M059J (cell line): ENCODE measurements at places on chromosomes 11 and 22. TPM values are rescaled to one million over a fixed set of nuclear protein-coding genes. Genes with fewer than 3 reads are reported as not detected.

GRCh38 chr11:12274056-12274455, 103.3 kb upstream of the PARVA start:
- peak; percentile 25 for DNase-seq

- no peak for DNase-seq
Measured at GRCh38 chr11:68813773-68814172, 27.9 kb downstream of the CPT1A start.

DNA sequence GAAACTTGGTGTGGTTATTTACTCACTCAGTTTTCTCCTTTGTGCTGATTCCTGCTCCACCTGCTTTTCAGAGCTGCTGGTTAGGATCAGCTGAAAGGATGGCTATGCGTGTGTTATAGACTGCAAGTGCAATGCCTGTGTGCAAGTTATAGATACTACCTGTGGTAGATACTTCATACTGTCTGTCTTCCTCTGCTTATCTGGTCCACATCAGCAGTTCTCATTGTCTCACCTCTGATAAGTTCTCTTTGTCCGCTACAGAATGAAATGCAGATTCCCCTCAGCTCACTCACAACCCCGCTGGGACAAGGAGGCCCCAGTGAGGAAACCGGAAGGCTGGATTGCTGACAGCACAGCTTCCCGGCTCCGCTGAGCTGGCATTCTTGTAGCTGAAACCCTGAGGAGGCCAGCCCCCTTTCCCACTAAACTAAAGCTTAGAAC, 37.5 kb upstream of the LYVE1 start:
- DNase-seq: no peak

GRCh38 chr22:50019316-50019715, 6.8 kb upstream of the IL17REL start:
- DNase-seq: no peak

DNA sequence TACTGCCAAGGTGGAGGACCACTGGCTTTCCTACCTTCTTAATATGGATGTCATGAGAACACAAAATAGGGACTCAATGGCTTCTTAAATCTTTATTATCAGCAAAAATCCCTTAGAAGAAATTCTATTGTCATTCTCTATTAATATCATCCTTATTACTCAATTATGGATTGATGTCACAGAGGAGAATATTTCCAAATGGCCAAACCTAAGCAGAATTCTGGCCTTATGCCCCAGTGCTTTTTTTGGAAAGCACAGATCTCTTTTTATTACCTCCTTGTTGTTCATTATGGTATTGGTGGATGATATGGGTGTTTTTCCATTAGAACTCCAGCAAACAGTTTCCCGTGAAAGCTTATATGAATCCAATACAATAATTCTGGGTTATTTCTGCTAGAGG, 9.9 kb downstream of the CRTAM start:
- DNase-seq: no peak

- no peak for DNase-seq
Measured at GRCh38 chr22:27629908-27630673, 171.5 kb downstream of the MN1 start.

DNA sequence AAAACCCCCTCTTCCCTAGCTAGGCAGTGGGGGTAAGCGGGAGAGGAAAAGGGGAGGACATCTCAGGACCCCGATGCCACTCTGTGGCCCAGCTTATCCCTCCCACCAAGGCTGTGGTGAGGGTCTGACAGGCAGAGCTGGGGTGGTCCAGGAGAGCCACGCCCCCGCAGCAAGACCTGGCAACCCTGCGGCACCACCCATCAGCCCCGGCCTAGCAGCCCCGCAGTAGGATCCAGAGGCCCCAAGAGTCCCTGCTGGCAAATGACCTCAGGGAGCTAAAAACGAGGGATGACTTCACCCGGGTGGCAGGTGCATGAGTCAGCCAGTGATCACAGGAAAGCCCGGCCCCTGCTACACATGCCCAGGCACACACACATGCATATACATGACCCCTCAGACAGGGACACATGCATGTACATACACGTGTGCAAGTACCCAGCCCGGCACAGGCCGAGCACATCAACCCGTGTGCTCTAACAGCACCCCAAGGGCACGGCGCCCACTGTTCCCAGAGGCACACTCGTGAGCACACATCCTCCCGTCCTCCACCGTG, 32.3 kb downstream of the ARVCF start:
- peak; percentile 77 for DNase-seq

DNA sequence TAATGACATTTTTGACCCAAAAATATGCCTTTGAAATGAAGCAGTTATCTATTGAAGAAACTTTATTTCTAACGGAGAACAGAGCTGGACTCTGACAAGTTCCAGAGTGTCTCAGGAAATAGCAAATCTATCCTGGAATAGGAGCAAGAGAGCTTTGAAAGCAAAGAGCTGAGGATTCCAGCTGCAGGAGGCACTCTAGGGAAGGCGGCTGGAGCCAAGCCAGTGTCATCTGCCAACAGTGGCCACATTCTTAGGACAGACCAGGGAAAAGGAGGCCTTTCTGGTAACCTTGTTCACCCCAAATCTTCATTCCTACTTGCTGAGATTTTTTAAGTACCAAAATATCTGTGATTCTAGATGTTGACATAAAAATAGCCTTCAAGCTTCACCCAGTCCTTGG, 493.5 kb upstream of the B3GAT1 start:
- DNase-seq: no peak

DNA sequence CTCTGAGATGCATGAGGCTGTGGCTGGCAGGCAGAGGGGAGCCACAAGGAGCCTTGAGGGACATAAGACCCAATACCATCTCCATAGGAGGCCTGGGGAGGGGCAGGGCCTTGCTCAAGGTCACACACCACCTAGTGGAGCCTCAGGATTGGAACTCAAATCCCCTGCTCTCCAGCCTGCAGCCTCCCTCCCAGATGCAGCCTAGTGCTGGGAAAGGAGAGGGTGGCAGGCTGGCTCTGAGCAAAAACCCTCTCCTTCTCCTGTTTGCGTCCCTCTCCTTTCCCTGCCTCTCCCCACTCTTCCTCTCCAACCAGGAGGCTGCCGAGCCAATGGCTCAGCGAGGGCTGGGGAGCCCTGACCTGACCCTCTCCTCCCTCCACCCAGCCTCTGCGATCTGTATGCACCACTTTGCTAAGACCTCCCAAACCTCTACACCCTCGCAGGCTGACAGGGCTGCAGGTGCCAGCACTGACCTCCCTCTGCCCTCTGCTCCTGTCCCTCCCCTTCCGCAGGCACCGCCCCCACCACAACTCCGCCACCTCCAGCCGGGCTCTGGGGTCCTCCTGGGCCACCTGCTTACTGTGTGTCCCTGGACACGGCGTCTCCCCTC, 14.7 kb downstream of the IGLL1 start:
- DNase-seq: peak; percentile 7

DNA sequence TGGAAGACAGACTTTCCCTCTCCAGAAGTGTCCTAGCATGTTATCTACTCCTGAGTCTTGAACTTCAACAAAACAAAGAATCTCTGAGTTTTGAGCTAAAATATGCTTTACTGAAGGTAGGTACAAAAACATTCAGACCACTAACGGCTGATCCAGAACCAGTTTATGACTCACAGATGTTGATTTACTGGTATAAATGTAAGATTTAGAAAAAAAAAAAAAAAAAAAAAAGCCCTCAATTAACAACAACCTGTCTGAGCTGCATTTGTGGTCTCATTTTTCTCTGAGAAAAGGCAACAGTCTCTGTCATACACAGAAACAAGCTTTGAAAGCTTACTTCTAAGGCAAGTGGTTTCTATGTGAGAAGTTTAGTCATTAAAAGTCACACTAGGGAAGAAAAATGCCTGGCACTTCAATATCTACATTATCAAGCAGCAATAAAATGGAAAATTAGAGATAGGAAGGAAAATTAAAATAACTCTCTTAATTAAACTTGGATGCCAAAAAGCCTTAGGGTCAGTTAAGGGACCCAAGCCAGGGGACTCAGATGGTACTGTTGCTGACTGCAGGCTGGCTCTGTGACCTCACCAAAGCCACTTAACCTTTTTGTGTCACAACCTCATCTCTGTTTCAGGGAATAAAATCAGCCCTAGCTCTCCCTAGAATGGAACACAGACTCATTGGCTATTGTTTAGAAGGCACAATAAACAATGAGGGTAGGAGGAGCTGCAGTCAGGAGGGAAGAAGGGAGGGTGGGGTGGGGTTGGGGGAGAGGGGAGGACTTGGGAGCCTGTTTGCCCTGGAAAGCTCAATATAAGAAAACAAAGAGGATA, 61.7 kb downstream of the ETS1 start:
- DNase-seq: peak; percentile 89

GRCh38 chr11:8652140-8652539, 30.3 kb downstream of the TRIM66 start:
- DNase-seq: peak; percentile 96

DNA sequence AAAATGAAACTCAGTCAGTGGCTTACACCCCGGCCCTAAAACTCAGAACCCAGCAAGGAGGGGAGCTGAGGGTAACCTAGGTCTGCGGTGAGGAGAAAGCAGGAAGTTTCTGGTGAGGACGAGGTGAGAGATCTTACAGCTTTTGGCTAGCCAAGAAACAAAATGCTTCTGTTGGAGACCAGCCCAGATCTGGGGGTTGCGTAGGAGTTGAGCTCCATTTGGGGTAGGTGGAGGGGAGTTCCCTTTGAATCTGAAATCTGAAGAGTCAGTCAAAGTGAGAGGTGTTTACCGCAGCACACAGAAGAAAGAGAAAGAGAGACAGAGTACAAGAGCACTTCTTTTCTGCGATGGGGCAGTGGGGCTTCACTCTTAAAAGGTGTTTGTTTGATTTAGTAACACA, 29.6 kb downstream of the EHF start:
- DNase-seq: no peak

DNA sequence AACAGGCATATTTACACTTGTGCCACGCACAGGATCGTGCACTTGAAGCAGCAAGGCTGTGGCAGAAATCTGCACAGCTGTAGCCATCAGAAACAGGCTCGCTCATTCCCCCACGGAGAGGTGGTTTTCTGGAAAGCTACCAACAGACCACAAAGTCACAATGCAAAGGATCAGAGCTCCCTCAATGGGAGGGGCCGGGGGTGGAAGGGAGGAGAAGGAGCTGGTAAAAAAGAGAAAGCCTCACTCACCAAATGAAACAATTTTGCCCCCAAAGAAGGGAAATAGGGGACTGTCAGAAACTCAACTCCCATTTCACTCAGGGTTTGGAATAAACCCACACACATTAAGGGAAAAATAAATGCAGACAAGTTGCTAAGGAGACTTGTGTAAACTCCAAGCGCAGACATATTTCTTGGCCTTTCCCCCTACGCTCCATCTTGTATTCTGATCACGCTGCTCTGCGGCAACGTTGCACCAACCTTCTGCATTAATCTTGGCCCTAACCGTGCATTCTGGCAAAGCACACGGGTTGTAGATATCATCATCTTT, 43.2 kb upstream of the BLID start:
- peak; percentile 92 for DNase-seq

DNA sequence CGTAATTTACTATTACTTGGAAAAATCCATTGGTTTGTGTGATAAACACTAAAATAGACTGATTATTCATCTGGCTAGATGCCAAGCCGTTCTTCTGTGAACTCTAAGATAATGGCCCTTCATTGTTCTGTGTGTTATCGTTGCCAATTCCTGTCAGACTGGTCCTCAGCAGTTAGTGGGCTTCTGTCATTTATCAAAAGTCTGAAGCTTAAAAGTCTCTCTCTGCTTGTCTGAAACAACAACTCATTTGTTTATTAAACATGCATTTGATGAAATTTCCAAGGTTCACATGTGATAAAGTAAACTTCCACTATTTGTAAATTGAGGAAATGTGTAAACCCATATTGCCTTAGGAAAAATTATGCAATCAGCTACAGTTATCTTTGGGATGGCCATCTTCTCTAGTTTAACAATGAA, 21.1 kb upstream of the RDX start:
- peak; percentile 73 for DNase-seq

DNA sequence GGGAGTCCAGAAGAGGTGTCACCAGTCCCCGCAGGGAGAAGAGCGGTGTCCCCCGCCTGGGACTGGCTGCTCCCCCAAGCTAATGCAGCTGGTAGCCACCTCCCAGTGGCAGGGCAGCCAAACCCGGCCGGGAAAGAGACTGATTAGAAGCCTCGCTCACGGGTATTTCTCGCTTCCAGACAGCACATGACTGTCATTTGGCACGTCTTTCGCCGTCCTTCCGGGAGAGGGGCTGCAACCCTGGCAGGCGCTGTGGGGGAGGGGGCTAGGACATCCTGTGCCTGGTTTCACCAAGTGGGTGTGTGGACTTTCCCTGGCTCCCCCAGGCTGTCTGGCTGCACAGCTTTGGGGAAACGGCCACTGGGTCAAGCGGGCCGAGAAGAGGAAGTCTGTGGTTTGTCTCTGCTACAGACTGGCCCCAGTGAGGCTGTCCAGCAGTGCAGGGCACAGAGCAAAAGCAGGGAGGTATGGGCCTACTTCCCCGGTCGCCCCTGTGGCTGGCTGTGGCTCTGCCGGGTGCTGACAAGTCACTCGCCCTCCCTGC, 3.8 kb downstream of the CD81 start:
- no peak for DNase-seq

- DNase-seq: peak; percentile 63
Measured at GRCh38 chr11:35615921-35616900, 2.0 kb upstream of the FJX1 start.

DNA sequence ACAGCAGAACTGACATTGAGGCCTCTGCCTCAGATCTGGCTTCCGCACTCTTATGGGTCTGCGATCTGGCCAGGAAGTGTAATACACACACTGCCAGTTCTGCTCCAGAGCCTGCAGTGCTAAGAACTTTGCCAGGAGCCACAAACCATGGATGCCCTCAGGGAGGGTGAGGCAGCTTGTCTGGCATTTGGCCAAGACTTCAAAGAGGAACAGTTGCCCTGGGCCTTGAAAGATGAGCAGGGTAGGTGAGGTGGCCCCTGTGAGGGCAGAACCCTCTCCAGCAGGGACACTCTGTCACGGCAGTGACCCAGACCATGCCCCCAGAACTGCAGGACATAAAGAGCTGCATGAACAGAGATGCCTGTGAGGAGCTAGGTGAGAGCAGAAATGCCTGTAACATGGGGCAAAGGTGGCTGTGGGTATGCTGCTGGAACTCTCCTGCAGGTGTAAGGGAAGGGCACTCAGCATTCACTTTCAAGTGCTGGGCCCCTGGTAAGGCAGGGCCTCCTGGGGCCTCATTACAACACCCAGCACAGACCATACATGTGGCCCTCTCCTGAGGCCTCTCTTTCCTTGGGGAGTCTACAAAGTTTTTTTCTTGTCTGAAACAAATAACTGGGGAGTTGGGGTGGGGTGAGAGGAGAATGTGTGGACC, 47.3 kb downstream of the NEU3 start:
- DNase-seq: peak; percentile 95

Gene KLHL35
- total RNA-seq: 1.7 and 7.2 TPM in 2 replicates

Gene FAM89B
- 35.4 and 40.0 TPM in 2 replicates for total RNA-seq

Gene INPP5J
- 0.49 TPM in 1 of 2 replicates, not detected in the other for total RNA-seq

Gene LGALS12
- not detected in 2 replicates for total RNA-seq

Gene SLC25A22
- total RNA-seq: 7.5 and 26.5 TPM in 2 replicates

Gene LMO2
- 0.54 and 0.84 TPM in 2 replicates for total RNA-seq

Gene BTG4
- total RNA-seq: not detected in 2 replicates

Gene HEPHL1
- 1.0 and 1.2 TPM in 2 replicates for total RNA-seq

Gene PTS
- total RNA-seq: 60.6 and 86.9 TPM in 2 replicates
